ENCODE measurements at places on chromosomes 7 and 10.

- DNase-seq = no peak
Measured at GRCh38 chr10:65570143-65571010, 1355.5 kb upstream of the LRRTM3 start.

- DNase-seq = no peak
Measured at GRCh38 chr7:93927585-93927984, 6.0 kb downstream of the GNG11 start.

GRCh38 chr7:100786323-100786722, 41.0 kb downstream of the EPHB4 start:
- DNase-seq = no peak

DNA sequence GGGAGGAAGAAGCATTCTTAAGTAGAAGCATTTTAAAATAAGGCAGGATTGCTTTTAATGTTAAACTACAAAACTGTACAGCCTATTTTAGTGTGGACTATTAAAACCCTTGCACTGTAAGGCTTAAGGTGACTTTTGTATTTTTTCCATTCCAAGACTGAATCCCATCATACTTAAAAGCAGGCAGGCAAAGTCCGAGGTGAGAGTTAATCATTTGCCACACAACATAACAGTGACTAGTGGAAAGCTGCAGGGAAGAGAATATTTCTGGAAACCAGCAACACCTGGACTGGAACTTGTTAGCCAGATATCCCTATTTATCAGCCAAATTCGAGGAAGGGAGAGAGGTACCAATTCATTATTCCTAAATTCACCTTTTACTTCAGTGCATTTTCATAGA, 3.5 kb downstream of the PRR15 start:
- DNase-seq = no peak

GRCh38 chr10:29253690-29254029, 35.2 kb upstream of the LYZL1 start:
- no peak for DNase-seq

DNA sequence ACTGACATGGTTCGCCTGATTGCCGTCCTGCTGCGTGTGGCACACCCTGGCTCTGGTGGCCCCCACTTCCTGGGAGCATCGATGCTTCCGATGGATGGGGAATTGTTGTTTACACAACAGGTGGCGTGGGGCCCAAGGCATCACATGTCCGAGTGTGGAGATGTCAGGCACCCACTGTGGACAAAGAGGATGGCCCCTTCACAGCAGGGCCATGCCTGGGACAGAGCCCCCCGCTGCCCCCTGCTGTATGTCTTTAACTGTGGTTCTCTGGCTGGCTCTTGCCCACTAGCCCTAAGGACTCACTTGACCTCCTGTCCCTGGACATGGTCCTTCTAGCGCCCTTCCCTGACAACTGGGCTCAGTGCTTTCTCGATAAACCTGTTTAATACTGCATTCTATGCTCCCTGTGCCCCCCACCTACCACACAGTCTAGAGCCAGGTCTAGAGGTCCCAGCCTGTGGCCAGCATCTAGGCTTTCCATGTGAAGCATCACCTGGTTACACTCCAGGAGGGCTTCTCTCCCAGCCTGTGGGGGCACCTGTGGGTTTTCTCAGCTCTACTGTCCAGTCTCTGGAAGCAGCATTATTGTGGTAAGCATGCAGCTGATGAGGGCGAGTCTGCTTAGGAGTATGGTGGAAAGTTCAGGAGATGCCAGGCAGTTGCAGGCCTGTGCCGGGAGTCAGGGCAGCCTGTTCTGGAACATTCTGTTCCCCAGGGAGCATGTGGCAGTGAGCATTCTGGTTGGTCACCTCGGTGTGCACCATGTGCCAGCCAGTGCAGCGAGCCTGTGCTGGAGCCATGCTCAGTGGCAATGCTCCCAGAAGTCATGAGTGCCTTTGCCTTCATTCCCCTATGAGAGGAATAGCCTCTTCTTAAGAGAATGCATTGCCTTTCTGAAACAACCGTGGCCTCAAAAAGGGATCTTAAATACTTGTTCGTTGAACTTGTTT, 10.4 kb downstream of the ADCY1 start:
- no peak for DNase-seq

Measured in activated T-cell treated with anti-CD3 and anti-CD28 coated beads, Interleukin-2, amount 50 U/mL, for 4 hours (primary cell).